ENCODE measurements at places on chromosomes 1 and 21.

- DNase-seq = peak; percentile 69
These were observed 15.9 kb downstream of the ESPN start for GRCh38 chr1:6440198-6441126.

- no peak for DNase-seq
These were observed 79.2 kb downstream of the TYW3 start for GRCh38 chr1:74812180-74812541.

GRCh38 chr21:15036189-15036588, 28.6 kb downstream of the NRIP1 start:
- no peak for DNase-seq

DNA sequence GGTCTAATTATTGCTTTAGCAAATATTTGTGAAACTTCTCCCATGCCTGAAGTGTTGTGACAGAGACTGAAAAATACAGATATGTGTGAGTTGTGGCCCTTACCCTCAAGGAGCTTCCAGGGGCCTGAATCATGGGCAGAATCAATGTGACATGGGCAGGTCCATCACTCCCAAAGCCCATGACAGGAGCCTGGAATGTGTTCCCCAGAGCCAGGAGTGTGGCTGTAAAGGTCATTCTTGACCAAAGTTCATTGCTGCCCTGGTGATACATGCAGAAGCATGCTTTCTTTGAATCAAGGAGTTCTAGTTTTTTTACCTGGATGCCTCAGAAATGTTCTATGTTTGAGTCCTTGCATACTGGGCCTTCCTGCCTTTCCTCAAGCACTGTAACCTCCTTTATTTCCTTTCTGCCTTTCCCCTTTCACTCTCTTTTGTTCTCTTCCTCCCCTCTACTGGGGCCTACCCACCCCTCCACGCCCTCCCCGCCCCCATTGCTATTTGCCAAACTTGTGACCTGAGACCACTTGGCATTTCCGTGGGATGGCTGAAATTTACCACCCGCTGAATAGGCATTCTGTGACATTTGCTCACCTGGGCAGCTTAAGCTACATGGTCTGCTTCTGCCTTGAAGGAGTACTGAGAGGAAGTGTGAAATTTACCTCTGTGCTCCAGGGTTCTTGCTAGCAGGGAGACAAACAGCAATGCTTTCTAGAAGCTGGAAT, 19.7 kb downstream of the PBX1 start:
- DNase-seq = no peak

- no peak for DNase-seq
These were observed 50.1 kb downstream of the ABCA4 start for GRCh38 chr1:94070865-94071264.

GRCh38 chr1:113694910-113695309, 64.4 kb downstream of the PHTF1 start:
- DNase-seq = no peak

Measured in T-helper 22 cell (primary cell).